Activated CD4-positive, alpha-beta memory T cell treated with anti-CD3 and anti-CD28 coated beads for 36 hours (primary cell): ENCODE measurements at places on chromosomes 2 and 18. TPM values are rescaled to one million over a fixed set of nuclear protein-coding genes. Genes with fewer than 3 reads are reported as not detected.

DNA sequence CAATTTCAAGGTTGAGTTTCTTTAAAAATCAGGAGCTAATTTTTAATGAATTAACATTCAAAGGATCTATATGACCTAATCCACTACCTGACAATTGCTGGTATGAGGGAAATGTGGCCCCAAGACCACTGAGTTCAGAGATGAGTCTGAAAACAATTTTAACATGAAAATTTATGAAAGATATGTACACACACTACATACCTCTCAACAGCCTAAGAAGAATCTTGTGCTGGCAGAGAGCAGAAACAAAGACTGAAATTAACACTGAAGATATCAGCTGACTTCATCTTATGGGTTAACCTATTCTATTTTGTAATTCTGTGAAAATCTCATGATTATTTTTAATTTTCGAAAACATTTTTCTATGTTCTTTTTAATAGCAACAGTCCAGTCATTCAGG lies 1.7 kb downstream of the FAP start:
- no peaks in the 10 kb centered on the region for H3K4me1 ChIP-seq
- no peak overlapping the region for H3K27ac ChIP-seq
- H3K4me3 ChIP-seq: no peak overlapping the region
- H3K27me3 ChIP-seq: peaks cover 14% of the 10 kb centered on the region
- DNase-seq: no peak

DNA sequence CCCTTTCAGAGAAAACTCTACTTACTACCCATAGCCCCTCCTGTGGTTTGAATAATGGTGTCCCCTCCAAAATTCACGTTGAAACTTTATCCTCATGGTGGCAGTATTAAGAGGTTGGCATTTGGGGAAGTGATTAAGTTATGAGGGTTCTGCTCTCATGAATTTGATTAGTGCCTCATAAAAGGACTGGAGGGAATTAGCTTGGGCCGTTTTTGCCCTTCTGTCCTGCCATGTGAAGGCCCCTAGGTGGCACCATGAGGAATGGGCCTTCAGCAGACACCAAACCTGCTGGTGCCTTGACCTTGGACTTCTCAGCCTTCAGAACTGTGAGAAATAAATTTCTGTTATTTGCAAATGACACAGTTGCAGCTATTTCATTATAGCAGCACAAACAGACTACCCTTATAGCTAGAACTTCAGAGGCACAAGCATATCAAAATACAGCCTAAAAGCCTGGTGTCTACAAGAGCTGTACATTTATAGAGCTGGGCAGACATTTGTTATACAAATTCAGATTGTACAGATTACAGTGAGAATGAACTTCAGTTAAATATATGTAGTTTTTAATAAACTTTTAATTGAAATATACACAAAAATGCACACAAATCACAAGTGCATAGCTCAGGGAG lies 2.6 kb upstream of the PTPN2 start:
- peaks cover 1% of the 10 kb centered on the region for H3K36me3 ChIP-seq
- H3K27ac ChIP-seq: no peak overlapping the region
- no peak overlapping the region for H3K4me3 ChIP-seq
- H3K27me3 ChIP-seq: no peaks in the 10 kb centered on the region
- no peak for DNase-seq

DNA sequence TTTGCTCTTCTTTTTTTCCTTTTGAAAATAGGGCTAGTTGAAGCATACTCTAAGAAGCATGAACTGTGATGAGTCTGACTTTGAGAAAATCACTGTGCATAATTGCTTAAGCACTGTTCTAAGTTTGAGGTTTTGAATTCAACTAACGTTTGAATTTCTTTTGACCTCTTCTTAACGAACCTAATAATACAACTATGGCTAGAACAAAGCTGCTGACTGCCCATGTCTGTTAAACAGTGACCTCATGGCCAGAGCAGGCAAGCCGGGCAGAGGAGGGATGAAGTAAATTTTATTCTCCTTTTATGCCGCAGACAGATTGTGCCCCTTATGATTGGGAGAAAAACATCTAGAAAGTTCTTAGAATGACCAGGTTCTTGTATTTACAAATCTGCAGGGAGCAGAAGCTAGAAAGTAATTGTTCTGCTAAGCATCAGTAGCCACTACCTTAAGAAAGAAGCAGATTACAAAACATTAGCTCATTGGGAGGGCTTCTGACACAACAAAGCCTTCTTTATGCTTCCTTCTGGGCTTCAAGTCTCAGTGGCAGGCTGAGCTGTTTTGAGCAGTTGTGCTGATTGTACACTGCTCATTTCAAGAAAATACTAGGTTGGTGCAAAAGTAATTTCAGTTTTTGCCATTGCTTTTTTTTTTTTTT lies 97.8 kb upstream of the RASGRP3 start:
- no peaks in the 10 kb centered on the region for H3K36me3 ChIP-seq
- no peaks in the 10 kb centered on the region for H3K4me1 ChIP-seq
- no peak overlapping the region for H3K4me3 ChIP-seq
- no peak for DNase-seq

DNA sequence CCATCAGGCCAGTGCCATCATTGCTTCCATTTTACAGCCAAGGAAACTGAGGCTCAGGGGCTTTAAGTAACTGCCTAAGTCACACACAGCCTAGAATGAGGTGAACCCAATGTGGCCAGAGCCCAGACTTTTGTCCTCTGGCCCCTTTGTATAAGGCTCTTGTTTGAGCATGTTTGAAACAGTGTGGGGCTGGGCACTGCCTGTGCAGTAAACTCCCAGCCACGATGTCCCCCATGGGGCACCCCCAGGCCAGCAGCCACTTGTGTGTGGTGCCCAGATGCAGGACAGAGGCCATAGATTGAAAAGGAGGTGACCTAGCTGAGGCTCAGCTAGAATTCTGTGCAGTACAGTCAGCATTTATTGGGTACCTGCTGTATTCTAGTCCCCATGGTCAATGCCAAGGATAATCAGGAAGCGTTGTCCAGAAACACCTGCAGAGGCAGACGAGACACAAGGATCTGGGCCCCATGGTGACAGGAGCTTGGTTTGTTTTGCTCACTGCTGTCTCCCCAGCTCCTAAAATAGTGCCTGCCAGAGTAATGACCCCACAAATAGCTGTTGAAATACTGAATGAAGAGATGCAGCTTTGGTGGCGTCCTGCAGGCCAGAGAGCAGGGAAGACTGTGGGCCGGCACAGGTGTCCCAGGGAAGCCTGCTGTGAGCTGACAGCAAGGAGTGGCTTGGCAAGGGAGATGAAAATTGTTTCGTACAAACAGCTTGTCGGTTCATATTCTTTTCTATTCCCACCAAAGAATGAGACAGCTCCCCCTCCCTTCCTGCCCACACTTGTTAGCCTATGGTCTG lies 160.7 kb downstream of the LDLRAD4 start:
- H3K27me3 ChIP-seq: no peaks in the 10 kb centered on the region
- DNase-seq: no peak
- H3K36me3 ChIP-seq: no peaks in the 10 kb centered on the region
- H3K4me3 ChIP-seq: peak overlapping the region; percentile 2
- H3K4me1 ChIP-seq: peaks cover 91% of the 10 kb centered on the region

DNA sequence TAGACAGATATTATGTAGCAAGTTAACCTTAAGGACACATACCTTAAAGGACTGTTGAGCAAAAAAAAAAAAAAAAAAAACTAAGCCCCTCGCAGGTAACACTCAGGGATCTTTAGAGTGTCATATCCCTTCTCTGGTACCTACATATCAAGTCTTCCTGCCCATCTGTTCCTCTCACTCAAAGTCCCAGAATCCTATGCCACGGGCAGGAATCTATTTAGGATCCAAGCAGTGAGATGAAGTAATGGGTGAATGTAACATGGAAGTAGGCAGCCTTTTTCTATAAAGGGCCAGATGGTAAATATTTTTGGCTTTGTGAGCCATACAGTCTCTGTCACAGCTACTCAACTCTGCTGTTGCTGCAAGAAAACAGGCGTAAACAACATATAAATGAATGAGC lies 496.7 kb downstream of the STK39 start:
- DNase-seq: no peak
- H3K36me3 ChIP-seq: no peaks in the 10 kb centered on the region
- no peaks in the 10 kb centered on the region for H3K4me1 ChIP-seq
- H3K27ac ChIP-seq: no peak overlapping the region
- H3K27me3 ChIP-seq: peaks cover 11% of the 10 kb centered on the region

- H3K4me3 ChIP-seq: no peak overlapping the region
- H3K4me1 ChIP-seq: peaks cover 28% of the 10 kb centered on the region
- H3K27me3 ChIP-seq: no peaks in the 10 kb centered on the region
- peaks cover 38% of the 10 kb centered on the region for H3K36me3 ChIP-seq
Observed at GRCh38 chr2:97738179-97739019, 25.0 kb downstream of the ZAP70 start.

- no peaks in the 10 kb centered on the region for H3K36me3 ChIP-seq
- DNase-seq: peak; percentile 66
- H3K4me1 ChIP-seq: peaks cover 90% of the 10 kb centered on the region
- H3K27me3 ChIP-seq: no peaks in the 10 kb centered on the region
Observed at GRCh38 chr2:11753452-11753885, 7.0 kb downstream of the LPIN1 start.

The GPAT2 gene
- 15.4 TPM for total RNA-seq
